ENCODE measurements at places on chromosomes 5 and 9.

DNA sequence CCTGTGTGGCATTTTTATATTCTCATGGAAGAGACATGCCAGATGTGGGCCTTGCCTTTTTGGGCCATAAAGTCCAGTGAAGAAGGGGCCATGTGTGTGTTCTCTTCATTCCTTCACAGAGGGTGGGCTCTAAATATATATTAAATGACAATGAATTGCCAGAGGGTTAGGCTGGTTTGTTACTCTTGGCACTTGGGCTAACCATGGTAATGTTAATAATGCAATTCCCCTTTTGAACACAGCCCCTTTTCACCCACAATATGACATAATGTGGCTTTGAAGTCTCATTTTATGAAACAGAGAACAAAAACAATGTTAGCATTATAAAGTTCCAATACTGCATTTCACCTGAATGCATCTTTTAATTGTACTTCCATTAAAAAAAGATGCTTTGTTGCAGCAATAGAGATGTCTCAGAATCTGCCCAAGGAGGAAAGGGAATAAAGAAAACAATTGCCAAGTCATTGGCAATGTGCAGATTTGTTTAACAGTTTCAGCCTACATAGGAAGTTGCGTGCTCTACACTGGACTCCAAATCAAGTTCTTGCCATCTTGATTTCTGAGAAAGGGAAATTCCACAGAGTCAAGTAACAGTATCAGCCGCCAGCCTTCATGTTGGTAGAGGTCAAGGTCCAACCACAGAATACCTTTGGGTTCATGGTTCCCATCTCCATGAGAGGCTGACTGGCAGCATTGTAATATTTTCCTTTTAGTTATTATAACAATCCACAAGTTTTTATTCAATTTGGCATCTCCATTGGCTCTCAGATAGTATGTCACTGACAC is 141.9 kb downstream of the SLC12A2 start:
- DNase-seq, result no peak

DNA sequence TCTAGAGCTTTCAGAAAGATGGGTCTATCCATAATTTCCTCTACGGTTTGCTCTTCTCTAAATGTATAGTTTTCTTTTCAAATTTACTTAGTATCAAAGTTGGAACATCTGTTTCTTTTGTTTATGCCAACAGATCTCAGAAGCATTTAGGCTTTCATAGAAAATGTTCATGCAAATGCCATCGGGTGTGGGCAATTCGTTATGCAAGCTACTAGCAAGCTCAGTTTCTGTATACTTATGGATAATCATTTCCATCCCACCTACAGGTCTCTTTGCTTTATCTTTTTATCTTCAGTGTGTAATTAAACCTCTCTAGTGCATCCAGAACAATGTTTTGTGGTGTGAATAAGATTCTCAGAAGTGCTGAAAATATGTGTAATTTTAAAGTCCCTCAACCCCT is 59.9 kb downstream of the NUDT12 start:
- DNase-seq, result no peak

GRCh38 chr9:76257311-76257710 is 136.9 kb downstream of the RFK start:
- no peak for DNase-seq

DNA sequence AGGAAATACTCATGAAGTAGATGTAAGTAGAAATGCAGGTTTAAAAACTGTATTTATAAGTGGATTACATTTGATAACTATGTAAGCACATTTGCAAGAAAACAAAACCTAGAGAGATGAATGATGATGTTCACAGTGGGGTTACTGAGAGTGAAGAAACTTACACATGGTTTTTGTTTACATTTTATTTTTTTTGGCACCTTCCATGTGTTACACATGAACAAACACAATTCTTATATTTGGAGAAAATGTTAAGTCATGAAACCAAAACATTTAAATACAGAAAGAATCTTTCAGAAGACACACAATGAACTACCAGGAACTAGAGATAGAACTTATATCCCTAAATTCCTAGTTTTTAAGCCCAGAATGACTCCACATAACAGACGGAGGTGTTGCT is 51.5 kb upstream of the SPATA31E1 start:
- no peak for DNase-seq

- DNase-seq, result no peak
Measured at GRCh38 chr5:141870228-141870627, 8.0 kb downstream of the PCDH1 start.

- DNase-seq, result no peak
Measured at GRCh38 chr9:35287987-35288632, 126.3 kb downstream of the UNC13B start.

GRCh38 chr5:146334074-146334533 is 4.5 kb upstream of the POU4F3 start:
- no peak for DNase-seq

DNA sequence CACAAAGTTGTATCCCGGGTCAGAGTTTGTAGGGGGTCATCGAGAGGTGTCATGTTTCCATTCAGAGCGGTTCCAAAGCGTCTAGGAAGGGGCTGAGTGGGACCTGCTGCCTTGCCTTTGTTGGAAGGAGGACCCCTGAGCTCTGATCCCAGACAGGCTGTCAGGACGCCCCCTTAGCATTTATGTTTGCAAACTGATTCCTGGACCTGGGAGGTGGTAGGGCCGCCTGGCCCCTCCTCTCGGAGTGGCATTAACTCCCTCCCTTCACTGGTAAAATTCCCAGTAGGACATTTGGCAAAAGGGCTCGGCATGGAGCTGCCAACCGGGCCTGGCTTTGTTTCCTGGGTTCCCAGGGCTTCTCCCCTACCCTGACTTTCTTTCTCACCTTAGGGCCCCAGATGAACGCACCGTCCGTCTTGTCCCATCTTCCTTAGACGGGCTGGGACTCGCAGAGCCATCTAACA is 2.5 kb downstream of the JADE2 start:
- DNase-seq, result no peak

- DNase-seq, result no peak
Measured at GRCh38 chr5:61896811-61897210, 409.2 kb upstream of the KIF2A start.

- no peak for DNase-seq
Measured at GRCh38 chr5:134427540-134428041, 15.9 kb upstream of the CDKN2AIPNL start.

- DNase-seq, result no peak
Measured at GRCh38 chr5:39779831-39780230, 355.1 kb upstream of the DAB2 start.

DNA sequence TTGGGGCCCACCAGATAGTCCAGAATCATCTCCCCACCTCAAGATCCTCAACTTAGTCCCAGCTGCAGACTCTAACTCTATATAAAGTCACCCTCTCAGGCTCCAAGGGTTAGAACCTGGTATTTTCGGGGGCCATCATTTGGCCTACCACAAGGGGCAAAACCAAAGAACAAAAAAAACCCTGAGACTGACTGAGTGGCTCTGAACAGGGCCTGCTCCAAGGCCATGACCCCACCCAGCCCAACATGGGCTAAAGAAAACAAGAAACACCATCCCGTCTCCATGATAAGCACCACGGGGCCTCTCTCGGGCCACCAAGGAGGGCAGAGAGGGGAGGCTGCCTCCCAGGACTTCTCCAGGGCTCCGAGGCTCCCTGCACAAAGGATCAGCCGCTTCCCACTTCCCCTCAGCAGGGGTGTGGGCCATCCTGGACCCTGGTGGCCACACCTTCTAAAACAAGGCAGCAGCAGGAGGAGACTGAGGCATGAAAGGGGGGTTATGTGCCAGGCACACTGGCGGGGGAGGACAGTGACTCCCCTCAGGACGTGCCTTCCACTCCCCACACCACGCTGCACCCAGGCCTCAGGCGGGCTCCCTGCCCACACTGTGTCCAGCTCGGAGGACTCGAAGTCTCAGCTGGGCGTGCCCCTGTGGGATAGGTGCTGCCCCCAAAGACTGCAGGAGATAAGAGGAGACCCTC is 51.5 kb downstream of the SEMA4D start:
- DNase-seq, result no peak

DNA sequence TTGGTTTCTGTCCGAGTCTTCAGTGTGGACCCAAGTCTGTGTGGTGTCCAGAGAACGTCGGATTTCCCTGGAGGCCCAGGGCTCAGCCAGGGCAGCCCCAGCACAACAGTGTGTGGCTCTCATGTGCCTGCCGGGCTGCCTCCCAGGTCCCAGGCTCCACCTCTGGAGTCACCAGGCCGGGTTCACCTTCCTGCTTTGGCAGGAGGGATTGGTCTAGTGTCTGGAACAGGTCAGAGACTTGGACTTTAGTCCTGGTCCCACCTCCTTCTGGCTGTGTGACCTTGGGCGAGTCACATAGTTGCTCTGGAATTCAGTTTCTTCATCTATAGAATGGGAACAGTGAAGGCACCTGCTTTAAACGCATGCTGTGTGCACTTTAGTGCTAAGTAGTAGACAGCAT is 3.2 kb downstream of the DOLPP1 start:
- no peak for DNase-seq

DNA sequence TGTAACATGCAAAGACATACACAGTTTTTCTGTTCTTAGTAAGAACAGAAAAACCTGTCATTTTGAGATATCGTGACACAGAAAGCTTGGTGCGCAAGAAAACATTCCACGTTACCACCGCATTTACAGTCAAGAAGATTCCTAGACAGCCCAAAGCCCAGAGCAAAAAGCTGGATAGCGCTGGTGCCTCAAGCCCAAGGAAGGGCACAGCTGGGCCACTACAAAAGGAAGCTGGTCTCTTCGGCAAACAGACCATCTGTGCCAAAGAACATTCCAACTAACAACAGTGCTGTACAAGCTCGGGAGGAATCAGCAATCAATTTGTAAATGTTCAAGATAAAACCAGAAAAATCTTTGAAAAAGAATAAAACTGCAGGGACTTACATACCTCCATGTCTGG is 31.0 kb downstream of the PSMB7 start:
- DNase-seq, result no peak

DNA sequence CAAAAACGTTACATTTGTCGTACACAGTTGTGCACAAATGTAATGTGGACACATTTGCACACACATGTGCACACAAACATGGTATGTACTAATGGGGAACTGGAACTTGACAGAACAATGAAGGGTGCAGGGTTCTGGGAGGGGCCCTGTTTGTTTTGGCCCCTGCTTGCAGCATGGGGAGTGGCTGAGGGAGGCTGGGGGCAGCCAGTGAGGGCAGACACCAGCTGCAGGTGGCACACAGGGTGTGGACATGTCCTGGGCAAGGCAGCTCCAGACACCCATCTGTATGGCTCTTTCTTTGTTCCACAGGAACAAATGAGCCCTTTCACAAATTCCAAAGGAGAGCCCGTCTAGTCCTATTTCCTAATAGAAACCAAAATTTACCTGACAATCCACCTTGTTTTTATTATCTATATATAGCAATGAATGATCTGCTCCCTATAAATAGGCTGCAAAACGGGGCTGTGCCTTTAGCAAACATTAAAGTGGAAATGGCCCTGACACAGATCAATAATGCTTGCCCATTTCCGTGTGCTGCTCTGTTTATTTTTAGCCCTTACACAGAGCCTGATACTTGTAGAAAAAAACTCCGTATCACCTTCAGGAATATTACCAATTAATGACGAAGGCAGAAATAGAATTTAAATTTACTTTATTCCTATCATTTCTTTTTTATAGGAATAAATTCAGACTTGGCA is 26.4 kb downstream of the MARCHF3 start:
- no peak for DNase-seq

- DNase-seq, result no peak
Measured at GRCh38 chr5:138658676-138659075, 83.5 kb upstream of the HSPA9 start.

GRCh38 chr9:35294556-35294955 is 132.7 kb downstream of the UNC13B start:
- no peak for DNase-seq

GRCh38 chr5:79191457-79191856 is 44.5 kb upstream of the JMY start:
- no peak for DNase-seq

DNA sequence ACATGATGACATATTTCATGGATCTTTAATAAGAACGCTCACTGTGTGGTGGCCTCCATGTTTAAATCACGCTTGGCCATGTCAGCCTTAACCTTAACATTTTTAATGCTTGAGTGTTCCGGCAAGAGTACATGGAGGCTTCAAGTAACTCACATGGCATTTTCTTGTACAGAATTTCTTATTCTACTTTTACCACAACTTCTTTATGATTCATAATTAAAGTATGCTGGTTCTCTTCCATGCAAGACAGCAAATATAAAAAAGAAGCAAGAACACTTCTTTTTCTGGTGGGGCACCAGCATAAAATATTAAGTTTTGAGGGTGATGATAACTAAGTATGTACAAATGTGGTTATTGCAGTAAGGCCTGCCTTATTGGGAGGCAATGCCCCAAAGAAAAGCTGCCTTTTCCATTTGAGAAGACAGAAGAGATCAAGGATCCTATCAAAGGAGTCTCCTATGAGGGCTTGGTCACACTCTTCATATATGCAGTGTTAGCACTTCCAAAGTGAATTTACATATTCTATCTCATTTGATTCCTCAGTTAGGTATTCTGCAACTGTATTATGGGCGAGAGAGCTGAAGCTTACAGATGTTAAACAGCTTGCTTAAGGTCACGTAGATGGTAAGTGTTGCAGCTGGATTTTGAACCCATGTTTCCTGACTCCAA is 382.7 kb upstream of the MEF2C start:
- no peak for DNase-seq

GRCh38 chr5:11890777-11891176 is 13.5 kb downstream of the CTNND2 start:
- no peak for DNase-seq

DNA sequence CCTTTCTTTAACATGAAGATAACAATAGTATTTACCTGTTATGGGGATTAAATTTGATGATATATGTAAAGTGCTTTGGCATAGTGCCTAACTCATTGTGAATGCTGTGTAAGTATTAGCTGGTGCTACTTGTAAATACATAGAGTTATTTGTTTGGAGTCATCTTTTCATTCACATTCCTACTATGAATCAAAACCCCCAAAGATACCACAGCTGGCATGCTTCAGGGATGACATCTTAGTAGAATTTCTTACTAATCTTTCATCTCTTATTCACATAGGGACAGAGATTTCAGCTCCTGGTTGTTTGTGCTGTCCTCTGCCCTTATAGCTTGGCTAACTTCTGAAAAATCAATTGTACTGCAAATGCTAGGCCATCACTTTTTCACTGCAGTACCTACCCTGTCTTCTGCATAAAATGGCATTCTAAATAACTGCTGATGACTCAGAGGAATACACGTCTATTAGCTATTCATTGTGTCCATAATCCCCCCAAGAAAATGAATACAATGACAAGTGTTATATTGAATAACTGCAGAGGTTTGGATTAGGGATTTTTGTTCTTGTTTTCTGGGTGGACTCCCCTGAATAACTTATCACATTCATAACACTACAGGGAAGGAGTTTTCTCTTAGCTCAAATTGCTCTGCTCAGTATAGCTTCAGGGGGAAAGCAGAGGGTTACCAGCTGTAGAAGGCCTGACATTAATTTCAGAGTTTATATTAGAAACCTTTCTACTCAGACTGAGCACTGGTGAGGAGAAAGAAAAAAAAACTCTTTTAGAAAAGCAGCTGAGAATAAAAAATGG is 192.2 kb upstream of the C9orf72 start:
- no peak for DNase-seq

All from NCI-H2107 (cell line).